Foreskin keratinocyte (primary cell): ENCODE measurements at places on chromosomes 1 and 21.

DNA sequence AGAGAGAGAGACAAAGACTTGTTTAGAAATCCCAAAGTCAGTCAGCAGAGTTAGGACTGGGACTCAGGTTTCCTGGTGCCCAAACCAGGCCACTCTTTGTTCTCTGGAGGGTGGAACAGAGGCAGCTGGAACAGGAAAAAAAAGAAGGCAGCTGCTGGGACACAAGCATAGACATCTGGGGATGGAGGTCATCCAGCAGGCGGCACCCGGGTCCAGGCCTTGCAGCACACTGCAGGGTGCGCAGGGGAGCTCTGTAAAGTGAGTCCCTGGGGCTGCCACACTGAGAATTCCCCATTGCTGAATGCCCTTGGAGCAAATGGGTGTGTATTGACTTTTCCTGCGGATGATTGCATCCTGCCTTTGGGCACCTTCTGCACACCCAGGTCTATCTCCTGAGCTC is 222.9 kb upstream of the CSF3R start:
- DNase-seq, result no peak

DNA sequence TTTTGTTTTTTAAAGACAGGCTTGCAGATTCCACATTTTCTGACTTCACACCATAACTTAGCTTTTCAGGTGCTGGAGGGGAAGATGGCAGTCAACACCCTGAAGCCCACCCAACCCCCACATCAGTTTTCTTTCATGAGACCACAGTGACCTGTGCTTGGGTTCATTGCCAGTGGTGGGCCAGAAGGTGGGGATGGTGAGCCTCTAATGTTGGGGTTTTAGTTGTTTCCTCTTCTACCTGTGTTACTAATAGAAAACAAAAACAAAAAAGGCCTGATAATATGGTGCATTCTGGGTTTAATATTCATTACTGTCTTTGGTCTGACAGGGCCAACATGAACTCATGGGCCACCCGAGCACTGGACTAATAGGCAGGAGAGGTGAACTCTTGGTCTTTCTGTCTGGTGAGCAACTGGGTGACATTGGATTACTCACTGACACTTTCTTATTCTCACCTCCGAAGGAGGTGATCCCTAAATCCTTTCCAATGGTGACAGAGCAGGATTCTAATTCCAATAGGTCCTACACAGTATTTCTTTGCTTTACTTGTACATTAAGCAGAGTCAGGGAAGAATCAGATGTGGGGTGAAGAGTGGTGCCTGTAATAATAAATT is 132.8 kb downstream of the CLIC6 start:
- DNase-seq, result peak; percentile 32

DNA sequence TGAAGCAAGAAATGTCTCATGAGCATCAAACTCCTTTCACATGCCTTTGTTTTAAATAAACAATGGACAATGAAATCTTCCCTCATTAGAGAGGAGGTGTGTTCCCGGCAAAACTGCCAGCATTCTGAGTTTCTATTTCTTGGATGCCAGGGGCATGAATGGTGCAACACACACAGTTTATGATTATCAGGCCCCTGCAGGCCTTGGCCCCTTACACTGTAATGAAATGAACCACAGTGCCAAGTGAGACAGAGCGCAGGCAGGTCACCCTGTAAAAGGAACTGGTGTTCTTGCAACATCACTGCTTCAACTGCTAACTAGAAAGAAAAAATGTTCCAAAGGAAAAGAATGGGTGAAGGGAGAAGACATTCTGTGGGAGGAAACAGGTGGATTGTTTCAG is 3.8 kb upstream of the PIGC start:
- DNase-seq, result peak; percentile 48

DNA sequence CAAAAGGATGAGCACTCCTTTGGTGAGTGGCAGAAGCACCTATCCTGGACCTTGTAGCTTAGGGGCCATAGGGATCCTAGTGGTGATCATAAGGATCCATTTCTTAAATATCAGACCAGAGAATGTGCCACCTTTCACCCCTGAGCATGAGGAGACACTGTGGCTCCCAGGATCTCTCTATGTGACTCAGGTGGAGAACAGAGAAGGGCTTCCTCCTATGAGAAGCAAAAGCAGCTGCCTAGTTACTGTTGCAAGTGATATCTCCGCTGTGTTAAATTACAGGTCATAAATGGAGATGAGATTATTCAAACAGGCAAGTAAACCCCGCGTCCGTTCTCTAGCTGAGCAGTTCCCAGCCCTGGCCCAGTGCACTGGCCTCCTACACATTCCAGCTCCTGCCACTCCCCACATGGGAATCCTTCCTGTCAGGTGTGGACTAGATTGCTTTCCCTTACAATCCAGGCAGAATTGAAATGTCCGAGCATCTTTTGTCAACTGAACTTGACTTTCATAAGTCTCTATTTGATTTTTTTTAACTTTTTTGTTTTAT is 26.3 kb downstream of the CLEC20A start:
- no peak for DNase-seq

GRCh38 chr1:84689514-84690396 is 506 bp downstream of the SSX2IP start:
- DNase-seq, result no peak

GRCh38 chr1:28893403-28894102 is 20.8 kb upstream of the EPB41 start:
- DNase-seq, result no peak
